ENCODE measurements at places on chromosomes 4 and X.

DNA sequence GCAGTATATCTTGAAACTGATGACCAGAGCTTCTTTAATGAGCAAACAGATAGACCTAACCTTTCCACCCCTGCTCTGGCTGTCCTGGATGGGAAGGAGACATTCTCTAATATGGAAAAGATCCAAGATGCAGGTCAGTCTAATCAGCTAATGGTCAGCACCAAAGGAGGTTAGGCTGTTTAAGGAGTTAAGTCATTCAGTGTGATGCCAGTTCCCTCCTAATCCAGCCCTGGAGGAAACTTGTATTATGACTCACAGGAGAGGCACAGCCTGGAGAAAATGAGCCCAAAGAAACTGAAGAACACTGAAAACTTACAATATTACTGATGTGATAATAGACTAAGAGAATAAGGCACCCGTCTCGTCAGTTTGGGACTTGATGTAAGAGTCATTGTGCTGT lies 323.0 kb downstream of the HNRNPD start:
- no peak for DNase-seq

GRCh38 chr4:29861307-29861706 lies 858.9 kb upstream of the PCDH7 start:
- no peak for DNase-seq

DNA sequence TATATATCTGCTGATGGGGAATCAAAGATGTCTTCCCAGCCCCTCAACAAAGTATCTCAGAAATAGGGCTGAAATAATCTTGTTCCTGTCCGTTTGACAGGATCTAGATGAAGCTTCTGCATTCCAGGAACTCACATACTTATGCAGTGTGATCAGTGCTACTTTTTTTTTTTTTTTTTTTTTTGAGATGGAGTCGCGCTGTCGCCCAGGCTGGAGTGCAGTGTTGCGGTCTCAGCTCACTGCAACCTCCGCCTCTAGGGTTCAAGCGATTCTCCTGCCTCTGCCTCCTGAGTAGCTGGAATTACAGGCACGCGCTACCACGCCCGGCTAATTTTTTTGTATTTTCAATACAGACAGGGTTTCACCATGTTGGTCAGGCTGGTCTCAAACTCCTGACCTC lies 36.4 kb downstream of the DHX15 start:
- DNase-seq = no peak

DNA sequence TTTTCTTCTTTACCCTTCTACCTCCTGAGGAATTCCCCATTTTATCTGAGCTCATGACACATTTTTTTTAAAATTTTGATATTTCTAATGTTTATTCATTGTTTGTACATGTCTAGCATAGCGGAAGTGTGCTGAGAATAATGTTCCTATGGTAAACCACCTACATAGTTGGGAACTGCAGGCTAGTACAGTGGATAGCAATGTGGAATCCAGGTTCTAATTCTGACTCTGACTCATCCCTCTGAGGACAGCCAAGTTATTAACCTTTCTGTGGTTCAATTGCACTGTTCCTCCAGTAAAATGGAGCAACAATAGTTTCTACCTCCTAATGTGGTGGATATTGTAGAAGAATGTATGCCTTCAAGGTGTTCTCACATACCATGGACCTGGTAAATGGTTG lies 20.6 kb upstream of the APELA start:
- DNase-seq = no peak

DNA sequence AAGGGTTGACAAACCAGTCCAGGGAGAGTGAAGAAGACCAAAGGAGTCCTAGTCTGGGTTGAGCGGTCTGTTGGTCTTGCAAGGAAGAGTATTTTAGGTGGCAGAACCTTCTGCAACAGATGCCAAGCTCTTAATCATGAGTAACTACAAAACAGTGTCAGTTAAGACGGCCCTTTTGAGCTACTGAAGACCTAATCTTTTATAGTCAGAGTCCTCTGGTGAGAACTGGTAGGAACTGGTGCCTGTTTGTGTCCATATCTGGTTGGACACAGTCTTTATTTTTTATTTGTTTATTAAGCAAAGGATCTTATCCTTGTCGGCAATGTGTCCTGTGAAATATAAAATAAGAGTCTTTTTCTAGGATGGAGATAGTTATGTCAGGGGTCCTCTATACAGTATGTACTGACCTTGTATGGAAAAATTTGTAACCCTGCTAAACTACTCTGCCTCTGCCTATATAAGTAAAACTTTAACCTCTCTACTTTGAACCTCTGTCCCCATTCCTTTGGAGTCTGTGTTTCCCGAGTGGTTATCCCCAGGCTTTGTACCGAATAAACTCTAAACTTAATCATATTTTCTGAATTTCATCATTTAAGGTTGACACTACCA lies 47.1 kb downstream of the FAM13A start:
- no peak for DNase-seq

GRCh38 chr4:127856196-127856812 lies 24.4 kb upstream of the PLK4 start:
- no peak for DNase-seq

GRCh38 chr4:83701041-83701440 lies 165.1 kb downstream of the GPAT3 start:
- DNase-seq = no peak

- DNase-seq = no peak
Measured at GRCh38 chrX:149131774-149132173, 373.3 kb downstream of the IDS start.

DNA sequence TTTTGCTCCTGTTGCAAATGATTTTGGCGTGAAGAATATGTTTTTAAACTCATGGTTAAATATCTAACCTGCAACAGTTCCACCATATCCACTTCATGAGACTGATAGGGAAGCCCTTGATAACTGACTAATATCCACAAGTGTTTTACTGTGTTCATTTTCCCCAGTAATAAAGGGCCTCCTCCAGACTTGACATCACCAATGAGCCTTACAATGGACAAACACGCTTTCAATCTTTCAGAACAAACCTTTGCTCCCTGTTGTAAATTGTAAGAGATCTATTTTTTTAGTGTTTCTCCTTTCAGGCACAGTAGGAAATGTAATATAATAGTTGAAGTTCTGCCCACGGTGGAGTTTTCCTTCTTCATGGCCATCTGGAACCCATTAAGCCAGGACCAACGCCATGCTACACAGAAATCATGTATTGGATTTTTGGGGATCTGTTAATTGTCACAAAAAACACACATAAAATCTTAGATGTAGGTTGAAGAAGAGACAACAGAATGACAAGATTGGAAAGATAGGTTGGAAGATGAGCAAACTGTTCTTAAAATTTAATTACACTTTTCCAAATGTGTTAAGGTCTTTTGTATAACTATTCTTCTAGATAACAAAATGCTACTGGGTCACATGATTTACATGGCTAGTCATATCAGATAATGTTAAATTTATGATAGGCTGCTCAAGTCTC lies 1030.1 kb downstream of the FSTL5 start:
- DNase-seq = no peak

DNA sequence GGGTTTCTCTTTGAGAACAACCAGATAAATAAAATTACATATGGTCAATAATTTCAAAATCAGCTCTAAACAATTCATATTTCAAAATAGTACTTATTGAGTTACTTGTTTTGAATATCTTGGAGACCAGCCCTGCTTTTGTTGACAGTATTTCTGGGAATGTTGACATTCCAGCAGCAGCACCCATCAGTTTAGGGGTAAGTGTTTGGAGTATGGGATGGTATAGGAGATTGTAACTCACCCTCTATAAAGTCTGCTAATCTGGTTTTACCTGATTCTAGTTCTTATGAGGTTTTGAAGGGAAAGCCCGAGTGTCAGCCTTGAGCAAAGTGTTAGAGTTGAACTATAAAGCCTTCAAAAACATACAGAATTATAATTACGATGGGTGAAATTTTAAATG lies 139.2 kb upstream of the ANKRD50 start:
- DNase-seq = no peak

GRCh38 chrX:137882960-137883359 lies 317.0 kb downstream of the ZIC3 start:
- DNase-seq = no peak

DNA sequence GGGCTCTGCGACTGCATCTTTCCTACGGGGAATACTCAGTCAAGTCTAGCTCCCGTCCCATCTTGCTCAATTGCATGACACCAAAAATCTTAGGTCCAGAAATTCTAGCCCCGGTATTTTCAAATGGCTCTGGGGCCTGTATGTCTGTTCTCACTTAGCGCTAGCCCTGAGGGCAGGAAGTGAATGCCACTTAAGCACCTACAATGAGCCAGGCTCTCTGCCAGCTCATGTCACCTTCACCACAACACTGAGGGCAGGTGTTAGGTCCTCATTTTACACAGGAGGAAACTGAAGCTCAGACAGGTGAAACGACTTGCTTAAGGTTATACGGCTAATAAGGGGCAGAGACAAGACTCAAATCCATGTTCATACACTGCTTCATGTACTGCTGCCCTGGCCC lies 282.8 kb downstream of the PPP1R2C start:
- DNase-seq = peak; percentile 50

- DNase-seq = no peak
Measured at GRCh38 chrX:2908125-2908685, 20.9 kb downstream of the ARSD start.

GRCh38 chr4:77662396-77662795 lies 56.8 kb downstream of the CXCL13 start:
- peak; percentile 88 for DNase-seq

- DNase-seq = no peak
Measured at GRCh38 chrX:8639949-8640475, 91.9 kb downstream of the ANOS1 start.

DNA sequence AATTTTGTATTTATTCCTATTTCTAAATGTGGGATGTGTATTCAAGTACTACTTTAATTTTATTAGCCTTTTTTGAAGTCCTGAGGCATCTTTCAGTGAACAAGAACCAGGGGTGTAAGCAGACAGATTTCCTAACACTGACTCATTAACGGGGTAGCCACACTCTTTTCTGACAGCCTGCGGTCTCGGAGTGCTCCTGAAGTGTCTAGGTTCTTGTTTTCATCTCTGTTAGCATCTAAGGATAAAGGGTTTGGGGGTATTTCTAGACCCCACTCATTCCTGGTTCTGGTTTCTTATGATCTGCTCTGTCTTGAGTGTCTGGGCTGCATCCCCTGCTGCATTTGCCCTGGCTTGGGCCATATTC lies 71.9 kb downstream of the GC start:
- DNase-seq = no peak

DNA sequence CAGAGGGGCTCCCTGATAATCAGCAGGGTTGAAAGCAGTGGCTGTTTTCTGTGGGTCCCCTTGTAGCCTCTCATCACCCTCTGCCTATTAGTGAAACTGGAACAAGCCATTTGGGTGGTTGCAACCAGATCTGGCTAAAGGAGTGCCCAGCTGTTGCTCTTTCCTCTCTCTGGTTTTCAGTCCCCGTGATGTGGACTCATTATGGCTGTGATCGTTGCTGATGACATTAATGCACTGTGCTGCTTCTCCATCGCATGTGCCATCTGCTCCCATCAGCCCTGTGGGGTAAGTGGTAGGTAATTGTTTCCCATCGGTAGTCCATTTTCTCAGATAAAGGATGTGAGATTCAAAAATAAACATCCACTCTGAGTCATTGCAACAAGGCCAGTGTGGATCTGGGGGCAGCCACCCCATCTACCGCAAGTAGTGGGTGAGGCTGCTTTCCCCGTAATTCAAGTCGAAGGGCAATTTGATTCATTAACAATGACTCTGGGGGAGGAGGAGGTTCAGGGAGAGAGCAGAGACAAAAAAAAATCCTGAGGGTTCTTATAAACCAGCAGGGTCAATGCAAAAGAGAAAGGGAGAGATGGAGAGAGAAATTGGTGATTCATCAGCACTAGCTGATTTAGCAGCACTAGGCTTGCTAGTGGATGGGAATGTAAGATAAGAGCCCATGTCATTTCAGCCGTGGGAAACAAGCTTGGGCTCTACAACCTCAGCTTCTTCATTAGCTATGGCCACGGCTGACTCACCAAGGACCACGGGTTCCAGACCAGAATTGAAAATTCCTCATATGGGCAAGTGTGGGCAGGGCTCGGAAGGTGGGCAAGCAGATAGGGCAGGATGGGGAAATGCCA lies 357.8 kb downstream of the MID1IP1 start:
- no peak for DNase-seq

GRCh38 chrX:71057848-71058530 lies 10.1 kb downstream of the SNX12 start:
- no peak for DNase-seq

GRCh38 chr4:175947117-175947722 lies 118.4 kb upstream of the WDR17 start:
- DNase-seq = no peak

DNA sequence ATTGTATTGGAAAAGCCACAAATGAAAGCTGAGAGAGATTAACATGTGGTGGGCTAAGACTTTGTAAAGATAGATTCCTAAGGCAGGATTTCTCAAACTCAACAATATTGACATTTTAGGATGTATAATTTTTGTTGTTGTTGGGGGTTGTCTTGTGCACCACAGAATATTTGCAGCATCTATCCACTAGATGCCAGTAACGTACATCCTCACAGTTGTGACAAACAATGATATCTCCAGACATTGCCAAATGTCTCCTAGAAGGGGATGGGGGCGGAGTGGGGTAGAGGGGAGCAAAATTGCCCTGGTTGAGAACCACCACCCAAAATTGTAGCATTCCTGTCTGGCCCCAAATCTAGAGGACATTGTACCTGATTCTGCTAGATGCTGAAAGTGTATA lies 14.7 kb upstream of the CBR4 start:
- peak; percentile 7 for DNase-seq

- no peak for DNase-seq
Measured at GRCh38 chr4:72471816-72472215, 97.2 kb downstream of the ADAMTS3 start.

- DNase-seq = peak; percentile 6
Measured at GRCh38 chr4:47933840-47934239, 19.5 kb upstream of the NFXL1 start.

DNA sequence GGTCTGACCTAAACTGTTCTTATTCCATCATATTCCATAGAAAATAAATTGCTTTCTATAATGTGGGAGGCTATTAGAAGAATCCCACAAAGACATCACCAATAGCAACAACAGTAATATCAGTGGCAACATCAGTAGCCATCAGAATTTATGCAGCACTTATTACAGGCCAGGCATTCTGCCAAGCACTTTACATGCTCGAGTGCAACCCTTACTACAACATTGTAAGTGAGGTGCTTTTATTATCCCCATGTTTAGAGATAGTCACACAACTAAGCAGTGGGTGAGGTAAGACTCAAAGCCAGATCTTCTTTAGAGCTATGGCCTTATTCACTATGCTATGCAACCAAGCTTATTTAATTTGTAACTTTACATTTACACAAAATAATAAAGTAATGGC lies 317.1 kb upstream of the BMP3 start:
- DNase-seq = peak; percentile 4

DNA sequence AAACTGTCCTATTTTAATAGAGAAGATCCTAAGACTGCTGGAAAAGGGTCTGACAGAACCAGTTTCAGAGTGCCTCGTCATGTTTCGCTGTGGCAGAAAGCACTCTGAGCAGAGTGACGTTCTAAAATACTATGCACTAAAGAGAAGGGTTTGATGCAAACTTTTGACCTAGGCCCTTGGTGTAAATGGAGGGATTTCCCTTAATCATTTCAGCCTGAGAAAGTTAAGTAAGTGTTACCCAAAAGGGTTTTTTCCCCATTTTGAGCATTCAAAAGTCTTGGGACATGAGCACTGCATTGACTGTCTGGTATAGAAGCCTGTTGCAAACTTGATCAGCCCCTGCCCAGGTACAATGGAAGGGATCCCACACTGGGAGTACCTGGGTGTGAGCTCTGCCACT lies 157.5 kb upstream of the ATOH1 start:
- DNase-seq = no peak

Measured in NCI-H2029 treated with DMSO at 0.1 percent for 48 hours (cell line).